Heart right ventricle (tissue), 16 donors: ENCODE measurements at places on chromosomes 13 and 19. TPM values are rescaled to one million over a fixed set of nuclear protein-coding genes. Genes with fewer than 3 reads are reported as not detected.

The IZUMO4 gene
- polyA plus RNA-seq, result 13.1 TPM

The ZNF793 gene
- polyA plus RNA-seq, result 7.2 TPM

The WTIP gene
- polyA plus RNA-seq, result 4.8 TPM

The TMEM86B gene
- 2.7 TPM for polyA plus RNA-seq

The CYP4F8 gene
- polyA plus RNA-seq, result not detected

The IL12RB1 gene
- polyA plus RNA-seq, result 0.36 TPM

- H3K4me3 ChIP-seq, result no peak overlapping the region
- no peaks in the 10 kb centered on the region for H3K27me3 ChIP-seq
- H3K27ac ChIP-seq, result no peak overlapping the region
- H3K36me3 ChIP-seq, result no peaks in the 10 kb centered on the region
- DNase-seq, result no peak
- H3K4me1 ChIP-seq, result no peaks in the 10 kb centered on the region
These were observed 292.2 kb downstream of the MZT1 start for GRCh38 chr13:72435251-72435650.

DNA sequence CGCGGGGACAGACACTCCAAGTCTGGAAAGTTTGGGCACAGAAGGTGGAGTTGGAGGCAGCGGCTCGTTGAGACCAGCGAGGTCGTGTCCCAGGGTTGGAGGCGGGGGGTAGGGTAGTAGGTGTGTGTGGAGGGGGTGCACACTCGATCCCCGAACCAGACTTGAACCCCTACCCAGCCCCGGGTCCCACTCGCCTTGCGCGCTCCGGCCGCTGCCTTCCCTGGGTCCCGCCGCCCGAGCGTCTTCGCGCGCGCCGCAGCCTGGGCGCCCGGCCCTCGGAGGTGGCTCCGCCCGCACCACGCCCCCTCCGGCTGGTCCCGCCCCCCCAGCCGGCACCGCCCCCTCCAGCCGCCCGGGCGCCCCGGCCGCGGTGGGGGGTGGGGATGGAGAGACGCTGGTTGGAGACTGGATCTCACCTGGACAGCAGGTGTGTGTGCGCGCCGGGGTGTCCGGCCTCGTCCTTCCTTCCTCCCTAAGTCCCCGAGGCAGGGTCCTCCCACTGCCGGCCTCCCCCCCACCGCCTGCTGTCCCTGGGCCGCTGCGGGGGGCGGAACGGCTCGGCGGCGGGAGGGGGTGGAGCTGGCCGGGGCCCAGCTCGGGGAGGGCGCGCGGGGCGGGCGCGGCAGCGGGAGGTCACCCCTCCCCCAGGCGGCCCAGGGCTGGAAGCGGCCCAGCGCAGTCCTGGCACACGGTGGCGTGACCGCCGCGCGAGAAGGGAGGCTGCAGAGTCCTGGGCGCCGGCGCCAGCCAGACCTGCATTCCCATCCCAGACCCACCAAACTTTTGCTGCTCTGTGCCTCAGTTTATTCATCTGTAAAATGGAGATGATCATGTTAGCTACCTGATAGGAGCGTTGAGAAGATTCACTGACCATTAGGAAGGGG, at the start of gene KANK2:
Gene KANK2, minus strand, starts transcription at position 255 of the 884 bp plus-strand sequence. CDS start 3,034 bp downstream, outside the sequence.
- H3K4me1 ChIP-seq, result peaks cover 59% of the 10 kb centered on the region
- H3K4me3 ChIP-seq, result peak within 1 kb of the TSS; percentile 57
- peak; percentile 91 for DNase-seq

DNA sequence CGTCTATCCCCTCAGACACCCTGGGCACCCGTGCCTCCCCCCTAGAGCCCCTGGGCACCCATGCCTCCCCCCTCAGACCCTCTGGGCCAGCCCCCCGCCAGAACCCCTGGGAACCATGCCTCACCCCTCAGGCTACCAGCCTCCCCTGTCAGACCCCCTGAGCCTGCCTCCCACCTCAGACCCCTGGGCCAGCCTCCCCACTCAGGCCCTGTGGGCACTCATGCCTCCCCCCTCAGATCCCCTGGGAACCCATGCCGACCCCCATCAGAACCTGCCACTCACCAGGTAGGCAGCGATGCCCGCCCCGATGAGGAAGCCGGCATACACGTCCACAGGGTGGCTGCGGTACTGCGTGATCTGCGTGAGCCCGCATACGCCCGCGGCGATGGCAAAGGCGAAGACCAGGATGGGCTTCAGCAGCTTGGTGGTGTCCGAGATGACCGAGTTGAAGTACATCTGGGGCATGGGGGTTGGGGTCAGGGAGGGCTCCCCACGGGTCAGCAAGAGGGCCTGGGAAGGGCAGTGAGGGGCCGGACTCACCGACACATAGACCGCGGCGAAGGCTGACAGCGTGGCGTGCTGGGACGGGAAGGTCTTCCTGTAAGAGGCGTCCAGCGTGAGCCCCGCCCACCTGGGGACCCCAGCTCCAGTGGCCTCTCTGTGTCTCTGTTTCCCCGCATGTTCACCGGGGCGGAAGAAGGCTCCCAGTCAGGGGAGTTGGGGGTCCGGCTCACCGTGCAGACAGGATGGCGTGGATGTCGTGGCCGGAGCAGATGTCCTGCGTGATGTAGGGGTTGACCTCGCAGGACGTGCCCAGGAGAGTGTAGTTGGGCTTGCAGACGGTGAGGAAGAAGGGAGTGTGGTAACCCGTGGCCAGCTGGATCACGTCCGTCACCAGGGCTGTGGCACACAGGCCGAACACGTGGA, 7.3 kb downstream of the PLPPR3 start:
- no peak overlapping the region for H3K27ac ChIP-seq
- H3K4me1 ChIP-seq, result no peaks in the 10 kb centered on the region
- H3K27me3 ChIP-seq, result no peaks in the 10 kb centered on the region
- H3K4me3 ChIP-seq, result no peak overlapping the region
- peak; percentile 8 for DNase-seq

DNA sequence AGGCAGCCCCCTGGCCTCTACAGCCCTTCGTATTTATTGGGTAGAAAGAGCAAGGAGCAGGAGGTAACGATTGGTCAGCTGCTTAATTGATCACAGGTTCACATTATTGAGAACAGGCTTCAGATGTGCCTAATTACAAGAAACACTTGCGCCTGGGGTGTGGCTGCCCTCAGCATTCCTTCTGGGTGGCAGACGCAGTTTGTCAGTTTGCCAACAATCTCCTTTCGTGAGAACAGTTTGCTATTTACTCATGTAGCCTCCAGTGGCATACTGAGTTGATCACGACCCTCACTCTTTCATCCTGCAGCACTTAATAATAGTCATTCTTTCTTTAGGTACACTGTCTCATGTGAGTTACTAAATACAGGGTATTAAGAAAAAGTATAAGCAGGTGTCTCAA, 985.6 kb downstream of the SLITRK5 start:
- no peak overlapping the region for H3K27ac ChIP-seq
- H3K36me3 ChIP-seq, result no peaks in the 10 kb centered on the region
- H3K27me3 ChIP-seq, result no peaks in the 10 kb centered on the region

GRCh38 chr13:28865149-28865744, 45.1 kb downstream of the MTUS2 start:
- no peaks in the 10 kb centered on the region for H3K36me3 ChIP-seq
- H3K4me3 ChIP-seq, result no peak overlapping the region
- DNase-seq, result no peak
- H3K27me3 ChIP-seq, result no peaks in the 10 kb centered on the region
- peaks cover 3% of the 10 kb centered on the region for H3K4me1 ChIP-seq

DNA sequence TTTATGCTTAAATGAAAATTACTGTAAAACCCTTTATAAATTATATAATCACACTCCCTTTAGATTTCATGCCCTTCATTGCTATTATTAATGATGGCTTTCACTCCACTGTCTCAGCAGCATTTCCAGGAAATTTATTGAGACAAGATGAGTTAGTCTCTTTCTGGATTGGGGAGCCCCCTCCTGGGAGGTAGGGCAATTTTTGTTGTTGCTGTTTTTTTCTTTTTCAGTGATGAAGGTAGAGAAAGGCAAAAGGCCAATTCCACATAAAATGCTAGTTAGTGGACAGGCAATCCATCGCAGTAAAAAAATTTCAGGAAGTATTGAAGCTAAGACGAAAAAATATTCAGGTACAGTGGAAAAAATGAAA, 80.2 kb downstream of the TEX26 start:
- no peak overlapping the region for H3K4me3 ChIP-seq
- no peaks in the 10 kb centered on the region for H3K36me3 ChIP-seq
- DNase-seq, result no peak
- H3K27me3 ChIP-seq, result peaks cover 9% of the 10 kb centered on the region
